ENCODE measurements at places on chromosomes 1 and 21.

GRCh38 chr1:36872126-36872754, 162.1 kb downstream of the GRIK3 start:
- no peak for DNase-seq

DNA sequence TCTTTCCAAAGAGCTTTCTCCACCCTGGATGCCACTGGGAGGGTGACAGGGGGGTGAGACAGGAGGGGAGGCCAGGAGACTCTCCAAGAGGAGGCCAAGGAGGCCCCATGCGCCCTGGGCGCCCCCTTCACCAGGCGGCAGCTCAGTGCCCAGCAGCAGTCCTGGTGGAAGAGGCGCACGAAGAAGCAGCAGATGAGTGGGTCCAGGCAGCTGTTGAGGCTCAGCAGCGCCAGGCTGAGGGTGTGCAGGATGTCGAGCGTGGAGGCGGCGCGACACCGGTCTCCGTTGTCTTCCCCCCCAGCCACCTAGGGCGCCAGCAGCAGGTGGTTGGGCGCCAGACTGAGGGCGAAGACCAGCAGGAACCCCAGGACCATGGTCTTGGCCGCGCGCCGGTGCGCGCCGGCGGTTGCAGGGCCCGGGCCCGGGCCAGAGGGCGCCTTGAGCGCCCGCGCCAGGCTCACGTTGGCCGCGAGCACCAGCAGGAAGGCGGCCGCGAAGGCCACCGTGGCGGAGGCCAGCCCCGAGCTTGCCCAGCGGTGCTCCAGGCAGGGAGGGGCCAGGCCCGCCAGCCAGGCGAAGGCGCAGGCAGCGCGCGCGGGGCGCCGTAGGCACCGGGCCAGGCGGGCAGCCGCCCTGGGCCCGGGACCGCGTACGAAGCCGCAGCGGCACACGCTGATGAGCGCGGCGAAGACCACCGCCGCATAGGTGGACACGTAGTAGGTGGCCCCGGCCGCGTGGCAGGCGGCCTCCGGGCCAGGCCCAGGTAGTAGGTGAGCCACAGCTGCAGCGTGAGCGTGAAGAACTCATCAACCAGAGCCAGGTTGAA, 8.6 kb downstream of the TMEM35B start:
- no peak for DNase-seq

DNA sequence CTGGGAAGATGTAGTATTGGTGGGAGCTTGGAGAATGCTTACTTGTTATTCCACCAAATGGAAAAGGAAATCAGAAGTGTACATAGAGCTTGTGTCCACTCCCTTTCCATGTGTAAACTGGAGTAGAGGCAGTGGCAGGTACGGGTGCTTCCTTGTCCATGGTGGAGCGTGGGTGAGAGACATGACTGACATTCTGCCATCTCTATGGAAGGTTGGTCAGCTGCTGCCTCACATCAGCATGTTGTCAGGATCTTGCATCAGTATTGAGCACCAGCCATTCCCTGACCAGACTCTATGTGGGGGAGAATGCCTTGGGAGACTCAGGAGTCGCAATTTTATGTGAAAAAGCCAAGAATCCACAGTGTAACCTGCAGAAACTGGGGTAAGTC, 19.8 kb downstream of the NLRP3 start:
- no peak for DNase-seq

GRCh38 chr1:160366731-160367515, at the start of gene NHLH1:
Gene NHLH1 (plus strand): TSS chr1:160367071. CDS start chr1:160370732, 3,661 bp downstream.
- no peak for DNase-seq

GRCh38 chr1:43930168-43930948, 3.2 kb upstream of the ARTN start:
- peak; percentile 24 for DNase-seq
